ENCODE measurements at places on chromosomes 5 and 9.

GRCh38 chr5:112929336-112930081 is 7.5 kb upstream of the REEP5 start:
- no peak for DNase-seq

- no peak for DNase-seq
Measured at GRCh38 chr5:118919016-118919415, 69.3 kb downstream of the DTWD2 start.

DNA sequence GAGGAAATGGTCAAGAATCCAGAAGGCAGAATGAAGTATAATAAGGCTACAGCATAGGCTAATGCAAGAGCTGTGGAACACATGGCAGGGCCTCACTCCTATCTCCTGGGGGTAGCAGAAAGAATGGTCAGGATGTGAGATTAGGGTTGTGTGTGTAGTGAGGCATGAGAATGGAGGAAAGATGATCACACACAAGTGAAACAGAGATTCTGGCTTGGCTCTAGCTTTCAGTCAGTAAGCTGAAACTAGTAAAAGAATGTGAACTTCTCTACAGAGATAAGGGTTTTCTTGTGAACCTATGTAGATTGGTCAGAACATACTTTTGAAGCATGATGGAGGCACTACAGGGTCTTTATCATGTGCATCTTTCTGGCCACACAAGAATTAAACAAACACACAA is 298.8 kb downstream of the ASTN2 start:
- no peak for DNase-seq

GRCh38 chr5:94469894-94470329 is 148.5 kb downstream of the KIAA0825 start:
- no peak for DNase-seq

DNA sequence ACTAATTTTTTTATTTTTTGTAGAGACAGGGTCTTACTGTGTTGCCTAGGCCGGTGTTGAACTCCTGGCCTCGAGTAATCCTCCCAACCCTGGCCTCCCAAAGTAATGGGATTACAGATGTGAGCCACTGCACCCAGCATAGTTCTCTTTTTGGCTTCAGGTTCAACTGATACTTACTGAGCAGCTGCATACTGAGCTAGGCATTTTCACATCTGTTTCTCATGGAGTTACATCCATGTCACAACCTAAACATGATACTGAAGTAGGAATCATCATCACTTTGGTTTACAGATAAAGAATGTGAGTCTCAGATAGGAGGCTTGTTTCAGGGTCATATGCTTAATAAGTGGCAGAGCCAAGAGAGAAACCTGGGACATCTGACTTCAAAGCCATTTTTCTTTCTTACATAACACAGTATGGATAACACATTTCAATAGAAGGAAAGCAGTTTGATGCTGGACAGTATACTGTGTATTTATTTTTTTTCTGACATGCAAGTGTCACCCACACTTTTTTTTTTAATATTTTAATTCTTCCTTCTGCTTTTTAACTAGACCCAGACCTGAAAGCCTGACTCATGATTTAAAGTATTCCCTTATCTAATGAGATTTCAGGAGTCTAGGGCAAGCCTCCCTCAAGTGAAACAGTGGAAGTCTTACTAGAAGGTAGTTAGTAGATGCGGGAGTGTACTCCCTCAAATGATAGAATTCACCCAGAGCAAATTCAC is 90.8 kb downstream of the HACD4 start:
- no peak for DNase-seq

GRCh38 chr5:112579599-112580170 is 158.0 kb upstream of the APC start:
- no peak for DNase-seq

DNA sequence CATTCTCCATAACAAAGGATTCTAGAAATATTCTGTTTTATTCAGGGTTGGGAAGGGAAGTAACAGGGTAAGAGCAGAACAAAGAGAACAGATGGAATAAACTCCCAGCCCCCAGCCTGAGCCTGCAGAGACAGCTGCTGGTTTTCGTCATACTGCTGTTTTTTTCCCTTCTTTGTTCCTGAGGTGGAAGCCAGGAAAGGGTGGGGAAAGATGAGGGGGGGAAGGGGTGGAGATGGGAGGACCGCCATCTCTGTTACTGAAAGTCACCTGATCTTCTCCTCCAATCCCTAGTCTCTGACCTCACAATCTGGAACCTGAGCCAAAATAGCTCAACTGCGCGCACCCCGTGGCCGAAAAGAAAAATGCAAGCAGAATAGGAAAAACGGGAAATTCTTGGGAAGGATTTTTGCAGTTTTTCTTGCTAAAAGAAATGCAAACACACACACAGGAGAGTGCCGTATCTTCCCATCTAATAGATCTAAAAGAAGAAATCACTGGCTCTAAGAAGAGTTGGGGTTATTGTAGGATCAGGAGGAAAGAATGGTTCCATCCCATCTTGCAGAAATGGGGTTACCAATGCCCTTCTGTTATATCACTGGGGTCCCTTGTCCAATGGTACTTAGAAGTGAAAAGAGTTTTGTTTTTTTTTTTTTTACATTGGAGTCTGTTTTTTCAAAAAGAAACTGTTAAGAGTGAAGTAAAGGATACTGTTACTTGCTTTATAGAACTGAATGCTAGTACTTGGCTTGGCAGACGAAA is 57.9 kb downstream of the DIAPH1 start:
- DNase-seq: no peak

DNA sequence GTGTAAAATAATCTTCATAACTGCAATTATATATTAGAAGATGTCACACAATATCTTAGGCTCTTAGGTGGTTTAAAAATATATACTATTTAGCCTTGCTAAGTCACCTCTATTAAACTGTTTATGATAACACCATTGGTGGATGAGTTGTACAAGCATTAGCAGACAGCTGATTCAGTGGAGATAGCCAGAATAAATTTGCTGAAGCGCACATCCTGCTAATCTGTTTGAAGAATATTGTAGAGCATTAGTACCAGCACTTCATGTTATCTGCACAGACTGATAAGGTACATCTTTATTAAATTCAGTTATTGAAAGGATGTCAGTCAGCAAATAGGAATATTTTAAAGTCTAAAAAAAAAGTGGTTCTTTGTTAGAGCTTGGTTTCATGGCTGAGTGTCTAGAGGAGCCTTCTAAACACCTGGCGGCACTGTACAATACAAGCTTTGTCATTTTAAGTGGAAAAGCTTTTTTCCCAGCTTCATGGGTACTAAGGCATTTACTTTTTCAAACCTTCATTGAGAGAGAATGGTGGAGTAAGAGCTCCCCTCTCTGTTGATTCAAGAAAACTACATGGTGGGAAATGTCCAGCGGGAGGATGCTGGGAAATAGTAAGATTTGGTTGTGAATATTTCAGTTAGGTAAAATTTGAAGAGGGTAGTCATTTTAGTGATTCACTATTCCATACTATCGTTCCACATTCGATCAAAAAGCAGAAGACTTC is 275.1 kb downstream of the SLF1 start:
- no peak for DNase-seq

DNA sequence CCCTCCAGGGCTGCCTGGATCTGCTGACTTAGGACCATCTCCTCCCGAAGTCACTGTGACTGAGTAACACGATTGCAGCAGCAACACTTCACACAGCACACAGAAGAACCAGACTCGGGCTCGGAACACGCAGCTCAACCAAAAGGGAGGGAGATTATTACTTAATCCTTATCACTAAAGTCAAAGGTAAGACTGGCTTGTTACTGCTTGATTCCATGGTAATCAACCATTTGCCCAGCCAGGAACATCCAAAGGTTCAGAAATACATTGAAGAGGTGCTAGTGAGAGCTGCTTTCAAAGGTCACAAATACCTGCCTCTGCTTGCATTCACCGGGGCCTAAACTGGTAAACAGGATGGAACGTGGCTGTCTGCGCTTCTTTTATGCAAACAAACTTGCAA is 7.7 kb downstream of the FBP1 start:
- DNase-seq: no peak

- no peak for DNase-seq
Measured at GRCh38 chr9:136784249-136784996, 6.7 kb upstream of the TMEM141 start.
